ENCODE measurements at places on chromosomes 4 and X.
A peak's percentile ranks its signal among the peaks of the same experiment; 100 is the strongest.

- DNase-seq = no peak
Measured at GRCh38 chr4:6857009-6857882, 52.4 kb upstream of the TBC1D14 start.

DNA sequence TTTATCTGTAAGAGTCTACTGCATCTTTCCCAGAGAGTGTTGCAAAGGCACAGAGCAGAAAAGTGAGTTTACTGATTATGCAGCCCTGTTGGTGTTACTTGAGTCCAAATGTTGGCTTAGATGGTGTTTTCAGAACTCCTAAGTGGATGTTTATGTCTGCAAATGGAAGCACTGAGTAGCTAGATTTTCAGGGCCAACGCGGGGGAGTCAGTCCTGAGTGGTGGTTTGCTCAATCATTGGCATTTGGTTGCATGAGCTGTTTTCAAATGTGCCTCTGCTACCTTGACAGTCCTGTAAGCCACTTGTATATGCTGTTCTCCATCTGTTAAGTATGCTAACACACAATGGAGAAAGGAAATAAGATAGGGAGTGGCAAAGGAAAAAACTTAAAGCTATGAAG is 45.4 kb downstream of the MAMLD1 start:
- DNase-seq = no peak

GRCh38 chr4:180336494-180337090 is 1906.6 kb upstream of the TENM3 start:
- no peak for DNase-seq

- DNase-seq = no peak
Measured at GRCh38 chrX:20363275-20363674, 96.6 kb upstream of the RPS6KA3 start.

GRCh38 chrX:134908356-134908755 is 82.4 kb upstream of the SMIM10 start:
- no peak for DNase-seq

DNA sequence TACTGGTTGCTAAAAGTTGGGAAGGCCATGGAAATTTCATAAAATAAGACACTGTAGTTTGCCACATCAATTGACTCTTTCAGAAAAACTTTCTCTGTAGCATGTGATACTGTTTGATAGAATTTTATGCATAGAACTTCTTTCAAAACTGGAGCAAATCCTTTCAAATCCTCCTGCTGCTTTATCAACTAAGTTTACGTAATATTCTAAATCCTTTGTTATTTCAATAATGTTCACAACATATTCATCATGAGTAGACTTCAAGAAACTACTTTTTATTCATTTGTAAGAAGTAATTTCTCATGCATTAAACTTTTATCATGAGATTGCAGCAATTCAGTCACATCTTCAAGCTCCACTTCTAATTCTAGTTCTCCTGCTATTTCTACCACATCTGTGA is 199.3 kb downstream of the PCDH18 start:
- DNase-seq = no peak

DNA sequence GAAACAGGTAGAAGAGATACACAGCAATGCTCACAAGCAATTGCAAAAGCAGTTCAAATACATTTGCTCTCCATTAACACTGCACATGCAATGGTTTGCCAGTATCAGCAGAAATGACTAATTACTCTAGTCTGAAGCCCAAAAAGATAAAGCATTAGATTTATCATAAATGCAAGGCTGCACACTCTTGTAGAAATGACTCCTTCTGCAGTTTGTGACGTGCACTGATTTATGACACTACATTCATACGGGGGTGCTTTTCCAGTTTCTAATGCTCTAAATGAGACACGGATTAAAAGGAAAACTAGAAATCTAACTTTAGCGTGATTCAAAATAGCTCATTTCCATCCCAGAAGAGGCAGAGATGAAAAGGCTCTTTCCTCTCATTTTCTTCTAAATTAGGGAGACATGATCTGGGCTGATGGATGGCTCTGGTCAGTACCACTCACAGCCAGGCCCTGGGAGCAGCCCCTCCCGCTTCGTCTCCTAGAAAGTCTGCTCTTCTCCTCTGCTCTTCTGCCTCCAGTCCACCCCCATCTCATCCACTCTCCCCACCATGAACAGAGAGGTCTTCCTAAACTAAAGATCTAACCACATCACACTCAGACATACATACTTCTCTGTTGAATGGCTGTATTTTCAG is 33.2 kb downstream of the PPP2R2C start:
- no peak for DNase-seq

DNA sequence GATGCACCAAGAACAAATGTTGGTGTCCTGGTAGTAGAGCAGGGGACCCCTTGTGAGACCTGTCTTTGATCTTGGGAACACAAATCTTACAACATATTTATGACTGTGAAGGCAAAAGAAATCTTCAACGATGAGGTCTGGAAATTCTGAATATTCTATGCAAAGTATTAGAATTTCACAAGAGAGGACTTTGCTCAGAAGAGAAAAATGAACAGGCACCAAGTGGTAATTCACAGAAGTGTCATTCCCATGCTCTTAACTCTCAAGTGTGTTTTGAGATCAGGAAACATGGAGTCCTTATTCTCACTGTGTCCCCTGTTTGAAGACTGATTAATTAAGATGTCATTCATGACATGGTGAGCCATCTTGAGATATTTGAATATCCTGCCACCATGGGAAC is 52.5 kb downstream of the COQ2 start:
- no peak for DNase-seq

DNA sequence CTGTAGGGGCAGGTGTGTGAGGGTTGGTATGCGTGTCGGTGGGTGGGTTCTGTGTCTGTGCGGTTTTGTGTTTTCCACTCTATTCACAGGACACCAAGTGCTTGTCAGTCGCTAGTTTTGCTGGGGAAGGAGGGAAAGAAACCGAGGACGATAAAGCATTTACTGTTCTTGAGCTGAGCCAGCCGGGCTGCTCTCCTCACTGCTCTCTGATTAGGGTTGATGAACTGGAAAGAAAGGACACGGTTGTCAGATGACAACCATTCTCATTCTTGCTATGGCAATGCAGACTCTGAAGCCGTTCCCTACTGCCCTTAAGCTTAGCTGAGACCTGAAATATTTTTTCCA is 832 bp downstream of the EGFL6 start:
- peak; percentile 13 for DNase-seq

DNA sequence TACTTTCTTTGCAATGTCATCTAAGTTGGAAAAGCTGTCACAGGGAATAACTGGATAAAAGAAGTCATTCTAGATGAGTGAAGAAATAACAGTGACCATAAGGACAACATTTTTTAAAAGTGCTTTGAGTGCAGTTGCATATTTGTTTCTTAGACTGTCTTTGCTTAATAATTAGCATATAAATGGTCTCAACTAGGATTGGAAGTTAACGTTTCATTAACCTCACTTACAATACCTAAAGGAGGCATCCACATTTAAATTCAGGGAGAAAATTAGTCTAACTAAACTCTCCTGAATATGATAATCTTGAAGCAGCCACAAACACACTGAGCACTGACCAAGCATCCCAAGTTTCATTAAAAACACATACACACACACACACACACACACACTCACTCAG is 780.7 kb downstream of the PCDH18 start:
- no peak for DNase-seq

DNA sequence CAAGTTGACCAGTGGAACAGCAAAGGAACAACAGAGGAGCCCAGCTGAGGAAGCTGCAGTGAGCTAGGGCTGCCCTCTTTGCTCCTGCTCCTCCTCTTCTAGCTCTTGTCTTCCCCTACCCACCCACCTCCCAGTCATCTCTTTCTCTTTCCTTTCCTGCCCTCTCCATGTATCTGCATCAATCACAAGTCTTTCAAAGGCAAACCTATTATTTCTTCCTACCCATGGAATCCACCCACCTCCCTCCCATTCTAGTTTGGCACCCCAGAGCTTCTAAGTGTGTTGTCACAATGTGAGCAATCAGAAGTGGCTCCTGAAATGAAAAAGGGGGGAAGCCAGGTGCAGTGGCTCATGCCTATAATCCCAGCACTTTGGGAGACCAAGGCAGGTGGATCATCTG is 69.3 kb downstream of the TSC22D3 start:
- no peak for DNase-seq
